ENCODE measurements at places on chromosomes 4 and X.

DNA sequence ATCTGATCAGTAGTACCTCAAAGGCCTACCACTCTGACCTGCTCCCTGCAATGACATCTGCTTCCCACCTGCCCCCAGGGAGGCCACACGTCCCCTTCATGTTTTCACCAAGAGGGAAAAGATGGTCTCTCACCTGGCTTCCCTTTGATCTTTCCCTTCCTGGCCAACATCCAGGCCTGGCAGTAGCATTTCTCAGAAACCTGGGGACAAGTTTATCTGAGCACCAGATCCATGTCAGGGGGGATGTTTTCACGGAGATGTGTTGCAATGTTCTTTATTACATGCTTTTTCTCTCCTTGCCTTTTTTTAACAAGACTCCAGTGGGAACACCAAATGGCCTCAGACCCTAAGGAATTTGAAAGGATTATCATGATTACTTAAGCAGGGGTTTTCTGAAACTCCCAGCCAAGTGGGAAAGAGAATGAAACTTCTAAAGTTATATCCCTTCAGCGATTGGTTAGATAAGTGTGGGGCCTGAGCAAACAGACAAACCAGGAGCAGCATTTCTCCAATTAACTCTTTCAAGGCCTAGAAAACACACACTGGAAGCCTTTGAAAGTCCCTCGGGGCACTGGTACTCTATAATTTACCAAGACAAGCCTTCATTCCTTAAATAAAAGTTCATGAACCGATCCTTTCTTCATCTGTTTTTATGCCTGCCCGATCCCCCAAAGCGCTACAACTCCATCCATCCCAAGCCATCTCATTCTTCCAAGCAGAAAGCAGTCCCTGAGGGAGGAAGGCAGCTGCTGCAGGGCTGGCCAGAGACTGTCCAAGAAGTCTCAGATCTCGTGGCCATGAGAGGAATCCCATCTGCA, 94.1 kb downstream of the BCOR start:
- DNase-seq, result peak; percentile 74

GRCh38 chr4:124279741-124280140, 432.8 kb downstream of the ANKRD50 start:
- DNase-seq, result no peak

DNA sequence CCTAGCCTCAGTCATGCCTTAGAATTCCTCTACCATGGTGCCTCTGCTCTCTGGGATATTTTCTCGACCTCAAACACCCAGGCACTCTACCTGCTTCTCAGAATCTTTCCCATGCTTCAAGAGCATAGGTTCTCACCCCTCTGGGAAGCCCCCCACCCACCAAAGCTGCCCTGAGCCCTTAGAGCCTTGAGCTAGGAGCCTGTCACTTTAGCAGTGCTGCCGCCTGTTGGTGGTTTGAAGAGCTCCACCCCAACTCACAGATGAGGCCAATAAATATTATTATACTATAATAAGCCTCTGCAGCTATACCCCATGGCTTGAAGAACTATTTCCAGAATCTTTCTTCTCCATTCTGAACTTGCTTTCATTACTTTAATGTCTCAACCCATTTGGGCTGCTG, 109.7 kb downstream of the RTL5 start:
- DNase-seq, result peak; percentile 21

DNA sequence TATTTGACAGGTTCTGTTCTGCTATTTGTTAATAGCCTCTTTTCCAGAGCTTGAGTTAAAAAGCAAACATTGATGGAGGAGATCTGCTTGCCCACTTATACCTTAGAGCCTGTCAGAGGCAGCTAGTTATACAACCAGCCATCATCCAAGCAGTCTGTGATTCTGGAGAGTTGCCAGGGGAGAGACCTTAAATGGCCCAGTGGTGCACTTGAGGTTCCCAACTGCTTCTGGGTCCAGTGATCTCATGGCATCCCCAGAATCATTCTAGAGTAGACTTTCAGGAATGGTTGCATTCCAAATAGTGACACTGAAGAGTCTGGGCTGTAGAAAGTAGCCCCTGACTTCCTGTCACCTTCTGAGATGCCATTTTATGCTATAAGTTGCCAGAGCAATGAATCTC, 160.7 kb downstream of the FHIP1A start:
- no peak for DNase-seq

GRCh38 chrX:47662144-47662657, 3.2 kb upstream of the UXT start:
- peak; percentile 9 for DNase-seq

All from SW480 (cell line).